ENCODE measurements at places on chromosomes 7 and 10. TPM values are rescaled to one million over a fixed set of nuclear protein-coding genes. Genes with fewer than 3 reads are reported as not detected.

The ELFN1 gene
- polyA plus RNA-seq: 2.3 TPM

DNA sequence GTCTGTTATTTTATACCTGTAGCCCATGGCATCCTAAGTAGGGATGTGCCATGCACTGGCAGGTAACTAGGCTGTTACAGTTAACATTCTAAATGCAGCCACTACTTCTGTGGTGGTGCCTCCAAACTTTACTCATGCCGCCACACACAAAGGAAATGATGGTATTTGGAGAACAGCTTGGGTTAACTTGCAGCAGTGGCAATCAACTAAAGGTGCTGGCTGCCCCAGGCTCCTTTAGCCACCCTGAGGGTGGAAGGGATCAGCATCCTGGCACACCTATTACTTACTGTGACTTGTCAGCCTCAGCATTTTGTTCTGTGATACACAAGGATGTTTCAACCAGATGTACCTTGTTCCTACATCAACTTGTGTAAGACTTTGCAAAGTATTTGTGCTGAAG is 221.8 kb upstream of the PPP1R3A start:
- H3K36me3 ChIP-seq: no peaks in the 10 kb centered on the region
- H3K4me3 ChIP-seq: no peak overlapping the region
- H3K27me3 ChIP-seq: no peaks in the 10 kb centered on the region
- no peak for DNase-seq
- no peaks in the 10 kb centered on the region for H3K4me1 ChIP-seq

DNA sequence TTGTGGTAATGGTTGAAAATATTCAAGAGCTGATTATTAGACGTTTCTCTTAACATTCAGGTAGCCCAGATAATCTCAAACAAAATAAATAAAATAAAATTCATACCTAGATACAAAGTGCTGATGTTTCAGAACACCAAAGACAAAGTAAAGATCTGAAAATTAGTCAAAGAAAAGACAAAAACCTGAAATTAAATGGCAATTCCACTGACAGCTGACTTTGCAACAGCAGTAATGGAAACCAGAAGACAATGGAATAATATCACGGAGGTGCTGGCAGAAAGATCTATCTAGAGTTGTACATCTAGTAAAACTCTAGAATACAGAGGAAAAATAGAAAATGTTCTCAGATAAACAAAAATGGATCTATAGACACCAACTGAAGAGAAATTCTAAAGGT is 58.0 kb upstream of the IKZF1 start:
- DNase-seq: no peak
- no peaks in the 10 kb centered on the region for H3K4me1 ChIP-seq
- H3K27me3 ChIP-seq: no peaks in the 10 kb centered on the region
- no peaks in the 10 kb centered on the region for H3K36me3 ChIP-seq
- no peak overlapping the region for H3K27ac ChIP-seq

- peaks cover 9% of the 10 kb centered on the region for H3K4me1 ChIP-seq
- no peak overlapping the region for H3K27ac ChIP-seq
- no peaks in the 10 kb centered on the region for H3K27me3 ChIP-seq
- H3K4me3 ChIP-seq: no peak overlapping the region
- no peaks in the 10 kb centered on the region for H3K36me3 ChIP-seq
- DNase-seq: no peak
Measured at GRCh38 chr7:127922656-127923055, 108.6 kb downstream of the LRRC4 start.

DNA sequence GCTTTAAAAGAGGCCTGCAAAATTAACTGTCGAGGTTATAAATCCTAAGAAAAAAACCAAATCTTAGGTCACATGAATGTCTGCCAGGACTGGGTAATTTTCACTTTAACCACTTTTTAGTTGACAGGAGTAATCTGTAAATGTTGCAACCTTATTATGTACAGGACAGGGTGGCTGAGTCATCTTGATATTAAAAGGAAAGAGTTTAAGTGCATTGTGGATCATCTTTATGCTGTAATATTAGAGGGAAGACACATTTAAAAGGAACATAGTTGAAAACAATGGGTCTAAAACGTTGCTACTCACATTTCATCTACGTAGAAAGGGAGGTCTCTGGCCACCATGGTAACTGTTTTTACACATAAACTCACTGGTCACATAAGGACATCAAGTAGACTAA is 115.5 kb downstream of the LSMEM1 start:
- H3K27me3 ChIP-seq: no peaks in the 10 kb centered on the region
- no peaks in the 10 kb centered on the region for H3K36me3 ChIP-seq
- no peak overlapping the region for H3K27ac ChIP-seq
- no peak for DNase-seq
- H3K4me1 ChIP-seq: no peaks in the 10 kb centered on the region

- no peak for DNase-seq
- no peak overlapping the region for H3K27ac ChIP-seq
- no peaks in the 10 kb centered on the region for H3K4me1 ChIP-seq
- no peaks in the 10 kb centered on the region for H3K27me3 ChIP-seq
- no peak overlapping the region for H3K4me3 ChIP-seq
Measured at GRCh38 chr7:153638821-153639435, 413.3 kb upstream of the DPP6 start.

Measured in large intestine (tissue), 12 donors.